ENCODE measurements at places on chromosomes 3 and 15.

GRCh38 chr3:59992578-59992977, 942.8 kb upstream of the CFAP20DC start:
- DNase-seq = no peak

GRCh38 chr3:52136513-52136912, 17.7 kb downstream of the POC1A start:
- no peak for DNase-seq

DNA sequence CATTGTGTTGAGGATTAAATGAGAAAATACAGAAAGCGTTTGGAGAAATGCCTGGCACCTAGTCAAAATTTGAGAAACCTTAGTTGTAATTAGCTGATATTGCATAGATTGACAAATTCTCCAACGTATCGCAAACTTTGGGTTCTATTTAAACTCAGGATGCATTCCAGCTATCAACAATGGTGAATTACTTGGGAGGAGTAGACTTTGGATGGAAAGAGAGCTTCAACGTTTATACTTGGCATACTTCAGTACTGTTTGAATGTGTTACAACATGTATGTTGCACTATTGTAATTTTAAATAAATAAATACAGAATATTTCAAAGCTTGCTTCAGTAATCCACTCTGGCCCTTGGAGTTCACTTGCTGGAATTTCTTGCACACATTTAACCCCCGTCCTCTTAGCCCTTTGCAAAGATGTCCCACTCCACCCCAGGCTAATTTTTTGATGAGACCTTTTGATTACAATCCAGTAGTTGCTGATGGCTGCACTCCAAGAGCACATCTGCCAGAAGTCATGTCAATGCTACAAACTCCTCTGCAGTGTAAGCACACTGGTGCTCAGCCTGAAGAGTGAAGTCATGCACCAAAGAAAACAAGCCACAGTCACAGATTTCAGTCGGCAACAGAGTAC, 4.7 kb upstream of the DIS3L start:
- no peak for DNase-seq

DNA sequence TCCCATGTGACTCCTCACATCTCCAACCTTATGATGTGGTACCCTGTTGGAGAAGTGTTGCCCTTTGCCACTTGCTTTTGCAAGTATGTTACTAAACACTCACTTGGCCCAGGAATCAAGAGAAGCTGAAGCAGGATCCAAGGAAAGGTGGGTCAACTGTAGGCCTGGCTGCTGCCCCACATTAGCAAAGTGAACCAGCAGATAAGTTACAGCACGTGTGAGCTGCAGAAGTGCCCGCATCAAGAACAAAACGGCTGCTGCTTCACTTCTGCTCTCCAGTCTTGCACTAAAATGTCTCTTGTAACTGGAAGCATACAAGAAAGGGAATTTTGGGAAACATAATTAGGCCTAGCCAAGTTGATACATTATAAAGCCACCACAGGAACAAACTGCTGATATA, 79.6 kb downstream of the PCOLCE2 start:
- DNase-seq = no peak

DNA sequence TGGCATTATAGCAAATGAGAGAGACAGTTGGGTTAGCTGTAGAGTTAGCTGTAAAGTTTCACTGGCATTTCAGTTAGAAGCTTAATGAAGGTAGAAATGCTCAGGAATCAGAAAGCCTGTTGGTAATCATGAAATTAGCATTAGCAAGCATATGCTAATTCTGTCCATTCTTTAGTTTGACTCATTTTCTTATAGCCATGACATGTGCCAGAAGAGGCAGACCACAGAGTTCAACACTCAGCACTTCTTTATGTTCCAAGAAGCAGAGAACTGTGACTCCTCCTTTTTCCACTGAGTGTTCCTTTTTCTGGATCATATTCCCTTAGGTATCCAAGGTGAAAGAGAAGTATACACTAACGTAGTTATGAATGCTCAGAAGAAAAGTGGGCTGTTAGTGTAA, 276.2 kb upstream of the SGO1 start:
- no peak for DNase-seq

GRCh38 chr15:32972686-32973085, 221.8 kb downstream of the FMN1 start:
- no peak for DNase-seq

- no peak for DNase-seq
Measured at GRCh38 chr3:163218336-163218735, 1721.7 kb downstream of the OTOL1 start.

Measured in NCI-H748 treated with DMSO at 0.1 percent for 48 hours (cell line).